Mesendoderm (in vitro differentiated cells): ENCODE measurements at places on chromosomes 16 and 17.

GRCh38 chr17:21090902-21091618, 35.7 kb upstream of the DHRS7B start:
- H3K27me3 ChIP-seq = no peaks in the 10 kb centered on the region
- no peak overlapping the region for H3K27ac ChIP-seq
- no peak overlapping the region for H3K4me3 ChIP-seq

DNA sequence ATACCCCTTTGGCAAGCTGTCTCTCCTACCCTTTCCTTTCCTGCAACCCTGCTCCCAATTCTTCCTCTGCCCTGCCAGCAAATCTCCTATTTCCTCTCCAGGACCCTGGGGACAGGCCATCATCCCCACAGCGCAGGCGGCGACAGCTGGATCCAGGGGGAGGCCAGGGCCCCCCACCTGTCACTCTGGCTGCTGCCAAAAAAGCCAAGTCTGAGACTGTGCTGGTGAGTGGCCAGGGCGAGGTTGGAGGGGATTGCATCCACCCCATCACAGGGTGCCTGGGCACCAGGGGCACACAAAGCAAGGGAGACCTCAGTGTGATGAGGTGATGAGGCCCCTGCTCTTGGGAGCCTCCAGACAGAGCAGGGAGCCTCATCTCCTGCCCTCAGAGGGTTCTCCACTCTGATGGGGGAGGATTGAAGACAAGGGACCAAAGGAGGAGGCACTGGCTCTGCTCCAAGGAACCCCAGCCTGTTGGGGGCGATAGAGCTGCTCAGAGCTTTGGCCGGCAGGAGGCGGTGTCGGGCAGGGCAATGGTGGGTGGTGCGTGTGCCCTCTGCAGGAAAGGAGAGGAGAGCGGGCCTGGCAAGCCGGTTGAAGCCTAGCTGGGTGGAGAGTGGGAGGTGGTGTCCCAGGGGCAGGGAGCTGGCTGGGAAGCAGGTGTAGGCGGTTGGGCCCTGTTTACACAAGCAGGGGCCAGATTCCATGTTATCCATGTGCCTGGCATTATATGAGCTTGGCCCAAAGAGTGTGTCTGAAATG, 15.6 kb upstream of the PDK2 start:
- H3K36me3 ChIP-seq = no peaks in the 10 kb centered on the region
- peak; percentile 80 for DNase-seq
- no peak overlapping the region for H3K27ac ChIP-seq
- H3K4me3 ChIP-seq = no peak overlapping the region

DNA sequence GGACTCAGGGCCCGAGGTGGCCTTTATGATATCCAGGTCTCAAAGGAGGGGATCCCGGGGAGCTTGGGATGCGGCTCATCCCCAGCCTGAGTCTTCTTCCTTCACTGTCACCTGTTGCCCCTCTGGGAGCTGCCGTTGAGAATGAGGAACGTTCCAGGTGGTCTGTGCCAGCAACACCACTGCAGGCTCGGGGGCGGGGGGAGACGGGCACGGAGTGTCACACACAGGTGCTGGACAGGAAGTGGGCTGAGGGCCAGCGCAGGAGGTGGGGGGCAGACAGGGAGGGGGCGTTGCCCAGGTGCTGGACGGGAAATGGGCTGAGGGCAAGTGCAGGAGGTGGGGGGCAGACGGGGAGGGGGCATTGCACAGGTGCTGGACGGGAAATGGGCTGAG, 28.2 kb downstream of the METRNL start:
- no peak overlapping the region for H3K27ac ChIP-seq
- DNase-seq = no peak
- no peaks in the 10 kb centered on the region for H3K27me3 ChIP-seq
- H3K4me3 ChIP-seq = no peak overlapping the region

GRCh38 chr17:15341385-15341849, at the start of gene TEKT3:
TSS of gene TEKT3 (minus strand) at chr17:15341597. CDS start at chr17:15331585, 10,012 bp downstream.
- DNase-seq = peak; percentile 96
- no peaks in the 10 kb centered on the region for H3K4me1 ChIP-seq
- no peaks in the 10 kb centered on the region for H3K36me3 ChIP-seq
- H3K27me3 ChIP-seq = no peaks in the 10 kb centered on the region
- no peak within 1 kb of the TSS for H3K27ac ChIP-seq
- H3K4me3 ChIP-seq = peak within 1 kb of the TSS; percentile 62

- H3K27me3 ChIP-seq = no peaks in the 10 kb centered on the region
- no peak overlapping the region for H3K4me3 ChIP-seq
- H3K36me3 ChIP-seq = no peaks in the 10 kb centered on the region
- H3K27ac ChIP-seq = no peak overlapping the region
Measured at GRCh38 chr16:1830213-1830612, 3.2 kb downstream of the FAHD1 start.

GRCh38 chr16:72172105-72173034, at the start of gene PMFBP1:
TSS of gene PMFBP1 (minus strand) at chr16:72172155. CDS start at chr16:72171208, 947 bp downstream.
- H3K4me3 ChIP-seq = no peak within 1 kb of the TSS
- no peaks in the 10 kb centered on the region for H3K27me3 ChIP-seq
- peak; percentile 79 for DNase-seq
- no peaks in the 10 kb centered on the region for H3K36me3 ChIP-seq
- H3K27ac ChIP-seq = no peak within 1 kb of the TSS

GRCh38 chr16:69839240-69839688, 77.1 kb downstream of the WWP2 start:
- DNase-seq = no peak
- no peak overlapping the region for H3K4me3 ChIP-seq
- no peaks in the 10 kb centered on the region for H3K27me3 ChIP-seq
- no peaks in the 10 kb centered on the region for H3K36me3 ChIP-seq

DNA sequence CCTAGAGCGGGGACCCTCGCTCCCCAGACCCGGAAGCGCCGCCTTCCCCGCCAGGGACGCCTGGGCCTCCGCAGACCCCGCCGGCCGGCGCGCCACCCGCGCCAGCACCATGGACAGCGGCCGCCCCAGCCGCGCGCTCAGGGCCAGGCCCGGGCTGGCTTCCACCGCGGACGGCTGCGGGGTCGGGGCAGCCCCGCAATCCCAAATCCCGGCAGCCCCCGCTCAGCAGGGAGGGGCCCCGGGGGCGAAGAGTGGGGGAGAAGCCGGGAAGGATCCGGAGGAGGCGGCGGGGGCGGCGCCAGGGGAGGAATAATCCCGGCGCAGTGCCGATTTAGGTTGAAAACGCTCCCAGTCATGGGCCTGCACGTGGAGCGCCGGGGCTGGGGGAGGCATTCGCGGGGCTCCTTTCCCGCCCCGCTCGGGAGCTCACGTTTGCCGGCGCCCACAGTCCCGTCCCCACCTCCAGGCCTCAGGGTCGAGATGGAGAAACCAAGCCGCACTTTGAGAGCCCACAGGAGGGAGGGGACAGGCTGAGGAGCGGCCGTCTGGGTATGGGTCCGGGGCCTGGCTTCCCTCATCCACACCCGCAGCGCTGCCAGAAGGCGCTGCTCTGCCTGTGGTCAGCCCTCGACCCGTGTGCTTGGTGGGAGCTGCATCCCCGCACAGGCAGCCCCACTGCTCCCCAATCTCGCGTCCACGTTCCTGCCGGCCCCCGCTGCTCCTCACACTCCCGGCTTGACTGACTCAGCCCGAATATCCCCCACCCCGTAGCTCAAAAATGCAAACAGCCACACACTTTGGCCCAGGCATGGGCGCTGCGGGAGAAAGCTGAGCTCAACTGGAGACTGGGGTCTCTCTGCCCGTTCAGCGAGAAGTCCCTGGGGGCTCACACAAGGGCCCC, 4.7 kb downstream of the FBXL16 start:
- H3K36me3 ChIP-seq = no peaks in the 10 kb centered on the region
- peak; percentile 50 for DNase-seq
- H3K27me3 ChIP-seq = peaks cover 28% of the 10 kb centered on the region

DNA sequence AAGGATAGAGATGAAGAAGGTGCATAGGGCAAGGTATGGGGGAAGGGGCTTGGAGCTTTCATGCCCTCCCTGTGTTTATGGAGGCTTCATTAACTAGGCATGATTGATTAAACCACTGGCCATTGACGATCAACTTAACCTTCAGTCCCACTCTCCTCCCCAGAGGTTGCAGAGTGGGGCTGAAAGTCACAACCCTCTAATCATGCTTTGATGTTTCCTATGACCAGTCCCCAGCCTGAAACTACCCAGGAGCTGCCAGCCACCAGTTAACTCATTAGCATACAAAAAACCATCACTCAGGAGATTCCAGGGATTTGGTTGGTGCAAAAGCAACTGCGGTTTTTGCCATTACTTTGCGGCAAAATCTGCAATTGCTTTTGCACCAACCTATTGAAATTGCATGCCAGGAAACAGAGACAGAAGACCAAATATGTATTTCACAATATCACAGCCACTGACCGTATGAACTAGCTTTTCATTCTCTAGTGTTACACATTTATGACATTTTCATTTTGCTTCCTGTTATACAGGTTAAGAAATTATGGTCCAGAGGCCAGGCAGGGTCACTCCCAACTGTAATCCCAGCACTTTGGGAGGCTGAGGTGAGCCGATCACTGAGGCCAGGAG, 5.4 kb downstream of the GFOD2 start:
- H3K27me3 ChIP-seq = no peaks in the 10 kb centered on the region
- no peak overlapping the region for H3K4me3 ChIP-seq
- H3K36me3 ChIP-seq = no peaks in the 10 kb centered on the region
- DNase-seq = peak; percentile 54
- H3K4me1 ChIP-seq = peaks cover 3% of the 10 kb centered on the region

DNA sequence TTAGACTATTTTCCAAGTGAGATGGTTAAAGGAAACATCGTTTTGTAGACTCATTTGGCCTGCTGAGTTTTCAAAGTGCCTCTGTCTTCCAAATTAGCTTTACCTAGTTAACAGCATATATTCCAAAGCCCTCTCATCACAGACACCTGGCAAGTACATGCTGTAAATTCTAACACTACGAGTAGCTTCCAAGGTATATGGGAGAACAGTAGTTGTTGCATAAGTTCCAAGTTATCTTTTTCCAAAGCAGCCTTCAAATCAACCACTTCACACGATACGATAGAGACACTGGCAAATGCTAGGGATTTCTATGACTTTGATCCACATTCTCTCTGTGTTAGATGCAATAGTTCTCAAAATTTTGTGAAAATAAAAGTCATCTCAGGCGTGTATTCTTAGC, 299.3 kb downstream of the CNTNAP4 start:
- no peak overlapping the region for H3K4me3 ChIP-seq
- H3K27me3 ChIP-seq = no peaks in the 10 kb centered on the region
- H3K36me3 ChIP-seq = no peaks in the 10 kb centered on the region
- no peak overlapping the region for H3K27ac ChIP-seq
- no peaks in the 10 kb centered on the region for H3K4me1 ChIP-seq

- no peak overlapping the region for H3K4me3 ChIP-seq
- no peaks in the 10 kb centered on the region for H3K27me3 ChIP-seq
- no peak overlapping the region for H3K27ac ChIP-seq
Measured at GRCh38 chr16:85628645-85629044, 15.5 kb downstream of the GSE1 start.

DNA sequence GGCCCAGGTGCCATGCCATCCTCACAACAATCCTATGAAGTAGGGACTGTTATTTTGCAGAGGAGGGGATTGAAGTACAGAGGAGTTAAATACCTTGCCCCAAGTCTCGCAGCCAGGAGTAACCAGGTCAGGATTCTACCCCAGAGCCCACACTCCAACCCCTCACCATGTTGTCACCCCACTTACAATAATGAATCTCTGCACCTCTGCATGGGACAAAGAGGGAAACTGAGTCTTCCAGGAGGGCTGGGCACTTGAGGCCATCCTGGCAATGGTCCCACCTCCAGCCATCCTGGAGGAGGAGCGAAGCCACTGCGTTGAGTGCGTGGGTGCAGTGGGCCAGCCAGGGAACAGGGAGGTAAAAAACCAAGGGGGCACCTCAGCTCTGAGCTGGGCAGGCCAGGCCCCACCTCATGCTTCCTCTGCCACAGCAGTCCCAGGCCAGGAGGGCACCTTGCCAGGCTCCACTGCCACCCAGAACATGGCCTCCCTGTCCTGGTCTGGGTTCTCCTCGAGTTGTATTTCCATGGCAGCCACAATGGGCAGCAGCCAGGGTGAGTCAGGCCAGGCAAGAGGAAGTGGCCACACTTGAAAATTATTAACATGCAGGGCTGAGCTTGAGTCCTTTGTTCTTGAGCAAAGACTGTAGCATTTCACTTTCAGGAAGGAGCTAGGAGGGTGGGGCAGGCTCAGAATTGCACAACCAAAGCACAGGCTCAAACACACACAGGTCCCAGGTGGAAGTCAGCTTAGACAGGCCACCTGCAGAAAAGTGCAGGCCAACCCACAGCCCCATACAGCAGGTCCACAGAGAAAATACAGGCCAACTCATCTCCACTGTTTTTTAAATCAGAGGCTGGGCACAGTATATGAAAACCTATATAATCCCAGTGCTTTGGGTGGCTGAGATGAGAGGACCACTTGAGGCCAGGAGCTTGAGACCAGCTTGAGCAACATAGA, 52.1 kb downstream of the CUEDC1 start:
- H3K27ac ChIP-seq = no peak overlapping the region
- no peak overlapping the region for H3K4me3 ChIP-seq
- DNase-seq = no peak
- H3K27me3 ChIP-seq = no peaks in the 10 kb centered on the region

GRCh38 chr16:4513881-4514280, 24.7 kb downstream of the CDIP1 start:
- H3K27ac ChIP-seq = no peak overlapping the region
- H3K27me3 ChIP-seq = no peaks in the 10 kb centered on the region
- H3K36me3 ChIP-seq = peaks cover 4% of the 10 kb centered on the region
- no peaks in the 10 kb centered on the region for H3K4me1 ChIP-seq

DNA sequence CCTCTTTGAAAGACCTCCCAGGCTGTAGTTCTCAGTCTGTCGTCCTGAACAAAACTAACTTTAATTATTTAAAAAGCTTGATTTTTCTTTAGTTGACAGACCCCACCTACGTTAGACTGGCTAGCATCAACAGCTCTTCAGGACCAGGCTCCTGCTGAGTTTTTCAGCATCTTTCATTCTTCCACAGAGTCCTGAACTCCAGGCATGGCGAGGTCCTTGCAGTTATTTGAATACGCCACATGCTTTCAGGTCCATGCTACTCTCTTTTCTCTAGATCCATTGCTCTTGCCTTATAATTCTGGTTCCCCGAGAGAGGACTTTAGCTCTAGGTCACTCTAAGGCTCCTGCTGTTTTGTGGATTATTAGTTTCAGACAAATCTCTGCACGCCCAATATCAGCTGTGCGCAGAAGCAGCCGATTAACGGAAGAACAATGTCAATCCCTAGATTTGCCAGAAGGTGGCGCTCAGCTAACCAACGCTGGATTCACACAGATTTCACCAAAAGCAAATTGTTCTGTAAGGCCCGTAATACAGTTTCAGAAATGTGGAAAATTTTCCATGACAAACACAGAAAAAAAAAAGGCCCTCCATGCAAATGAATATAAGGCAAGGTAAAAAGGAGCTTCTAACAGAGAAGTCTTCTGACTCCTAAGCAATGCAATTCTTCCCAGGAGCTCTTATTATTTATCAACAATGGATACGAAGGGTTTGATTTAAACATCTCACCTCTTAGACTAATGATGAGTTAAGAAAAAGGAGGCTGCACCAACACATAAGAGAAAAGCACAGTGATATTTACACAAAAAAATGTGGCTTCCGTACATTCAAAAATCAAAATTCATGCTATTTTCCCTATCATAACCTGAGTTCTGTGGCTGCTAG, 33.5 kb upstream of the BCO1 start:
- no peak overlapping the region for H3K27ac ChIP-seq
- no peaks in the 10 kb centered on the region for H3K4me1 ChIP-seq
- H3K4me3 ChIP-seq = no peak overlapping the region
- H3K27me3 ChIP-seq = no peaks in the 10 kb centered on the region
- peak; percentile 47 for DNase-seq
